ENCODE measurements at places on chromosomes 7 and 10. TPM values are rescaled to one million over a fixed set of nuclear protein-coding genes. Genes with fewer than 3 reads are reported as not detected.

DNA sequence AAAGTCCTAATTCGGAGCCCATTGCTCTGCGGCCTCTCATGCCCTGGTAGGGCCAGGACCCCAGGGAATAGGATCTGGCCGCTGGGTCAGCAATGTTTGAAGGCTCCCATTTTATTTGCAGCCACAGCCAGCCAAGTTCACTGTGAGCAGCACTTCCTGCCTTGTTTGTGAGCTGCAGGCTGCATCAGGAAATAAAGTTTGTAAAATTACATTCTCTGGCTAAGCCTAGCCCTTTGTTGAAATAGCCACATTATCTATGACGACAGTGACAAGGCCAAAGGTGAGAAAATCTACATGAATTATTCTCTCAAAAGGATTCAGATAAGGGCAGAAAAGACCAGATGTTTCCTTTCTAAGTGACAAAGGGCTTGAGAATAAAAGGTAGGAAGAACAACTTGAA is 23.7 kb upstream of the ITGB1 start:
- DNase-seq = no peak

GRCh38 chr7:131096267-131096927 is 231.3 kb upstream of the MKLN1 start:
- peak; percentile 18 for DNase-seq

GRCh38 chr10:42932735-42933447 is 144.0 kb upstream of the RET start:
- DNase-seq = peak; percentile 16

DNA sequence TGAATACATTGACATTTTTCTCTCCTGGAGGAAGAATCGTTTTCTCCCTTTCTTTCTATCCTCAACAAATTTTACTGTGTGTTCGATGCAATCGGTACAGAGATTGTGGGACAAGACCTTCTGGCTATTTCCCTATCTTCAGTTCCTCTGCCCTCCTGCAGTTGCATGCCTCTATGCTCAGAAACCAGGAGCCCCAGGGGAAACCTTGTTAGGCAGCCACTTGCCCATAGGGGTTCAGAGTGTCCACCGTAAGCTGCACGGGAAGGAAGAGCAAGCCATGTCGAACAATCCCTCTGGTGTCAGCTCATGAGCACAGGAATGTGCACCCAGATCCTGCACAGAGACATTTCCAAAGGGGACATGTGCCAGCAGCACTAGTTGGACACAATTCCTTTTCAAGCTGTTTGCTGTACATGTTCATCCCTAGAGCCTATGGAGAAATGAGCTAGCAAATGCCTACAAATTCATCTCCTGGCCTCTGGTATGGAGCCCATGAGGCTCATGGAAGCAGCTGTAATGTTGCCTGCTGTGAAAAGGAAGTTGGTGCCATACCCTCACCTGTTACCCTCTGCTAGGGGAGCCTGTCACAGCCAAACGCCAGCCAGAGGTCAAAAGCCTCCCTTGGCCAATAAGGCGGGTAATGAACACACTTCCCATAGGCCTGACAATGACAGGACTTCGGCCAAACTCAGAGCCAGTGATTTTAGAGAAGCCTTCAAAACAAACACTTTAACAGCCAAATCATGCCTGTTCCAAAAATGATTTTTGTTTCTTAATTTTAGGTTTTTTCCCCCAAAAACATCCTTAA is 35.9 kb upstream of the ASAH2 start:
- DNase-seq = no peak

DNA sequence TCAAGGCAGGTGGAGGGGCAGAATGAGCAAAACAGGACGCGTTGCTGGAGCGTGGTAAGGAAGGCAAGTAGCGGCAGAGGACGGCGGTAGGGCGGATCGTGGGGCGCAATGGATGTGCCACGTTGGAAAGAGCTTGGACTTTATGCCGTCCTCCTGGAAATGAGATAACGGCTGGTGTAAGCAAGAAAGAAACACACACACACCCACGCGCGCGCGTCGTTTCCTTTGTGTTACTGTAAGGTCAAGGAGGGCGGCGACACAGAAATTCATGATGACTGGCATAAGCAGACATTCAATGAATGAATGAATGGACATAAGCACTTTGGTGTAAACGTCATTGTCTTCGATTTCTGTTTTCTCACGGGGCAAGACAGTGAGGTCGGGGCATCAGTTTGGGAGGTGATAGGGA is 683 bp upstream of the ENTPD7 start:
- no peak for DNase-seq

GRCh38 chr10:101569622-101570427 is 18.2 kb downstream of the POLL start:
- peak; percentile 77 for DNase-seq

- DNase-seq = peak; percentile 9
Observed at GRCh38 chr10:50625649-50626132, 1.9 kb upstream of the SGMS1 start.

GRCh38 chr10:131820626-131821025 is 80.2 kb upstream of the PPP2R2D start:
- DNase-seq = no peak

- no peak for DNase-seq
Observed at GRCh38 chr10:132148261-132149251, 38.2 kb upstream of the DPYSL4 start.

- DNase-seq = no peak
Observed at GRCh38 chr7:1873857-1874589, 203.9 kb downstream of the ELFN1 start.

GRCh38 chr10:110865186-110865808 is 6.4 kb upstream of the PDCD4 start:
- DNase-seq = no peak

GRCh38 chr10:60664859-60665258 is 113.4 kb upstream of the CDK1 start:
- no peak for DNase-seq

- DNase-seq = no peak
Observed at GRCh38 chr10:60155099-60155877, 234.4 kb downstream of the ANK3 start.

- no peak for DNase-seq
Observed at GRCh38 chr10:49263591-49263990, 35.4 kb upstream of the C10orf71 start.

DNA sequence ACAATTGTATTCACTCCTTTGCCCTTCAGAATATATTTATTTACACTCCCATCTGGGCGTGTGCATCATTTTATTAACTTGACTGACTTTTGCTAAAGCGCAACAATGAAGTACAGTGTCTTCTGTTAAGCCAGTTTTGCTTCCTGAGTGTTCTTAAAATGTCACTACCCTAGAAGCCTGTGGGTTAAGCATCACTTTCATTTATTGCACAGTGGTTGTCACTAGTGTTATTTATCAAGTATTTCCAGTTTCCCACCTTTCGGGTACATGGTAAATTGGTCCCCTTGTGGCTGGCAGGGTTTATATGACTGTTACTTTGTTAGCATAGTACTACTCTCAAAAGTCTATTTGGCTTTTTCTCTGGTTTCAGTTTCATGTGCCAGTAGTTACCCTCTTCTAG is 3.3 kb downstream of the HILPDA start:
- DNase-seq = no peak

- no peak for DNase-seq
Observed at GRCh38 chr7:115471891-115472290, 550.0 kb downstream of the MDFIC start.

GRCh38 chr10:21194510-21194993 is 297.4 kb upstream of the NEBL start:
- DNase-seq = no peak

Gene CACNB2
- polyA plus RNA-seq = 0.36 TPM

Gene ASNS
- polyA plus RNA-seq = 32.3 TPM

Gene NEURL1
- polyA plus RNA-seq = 0.76 TPM

Gene SLC29A4
- 0.82 TPM for polyA plus RNA-seq
